T-helper 1 cell (primary cell): ENCODE measurements at places on chromosomes 5 and 9.

GRCh38 chr5:61701877-61702602, 370.0 kb downstream of the ZSWIM6 start:
- DNase-seq = no peak

GRCh38 chr5:160448886-160449285, 27.2 kb downstream of the PTTG1 start:
- no peak for DNase-seq

DNA sequence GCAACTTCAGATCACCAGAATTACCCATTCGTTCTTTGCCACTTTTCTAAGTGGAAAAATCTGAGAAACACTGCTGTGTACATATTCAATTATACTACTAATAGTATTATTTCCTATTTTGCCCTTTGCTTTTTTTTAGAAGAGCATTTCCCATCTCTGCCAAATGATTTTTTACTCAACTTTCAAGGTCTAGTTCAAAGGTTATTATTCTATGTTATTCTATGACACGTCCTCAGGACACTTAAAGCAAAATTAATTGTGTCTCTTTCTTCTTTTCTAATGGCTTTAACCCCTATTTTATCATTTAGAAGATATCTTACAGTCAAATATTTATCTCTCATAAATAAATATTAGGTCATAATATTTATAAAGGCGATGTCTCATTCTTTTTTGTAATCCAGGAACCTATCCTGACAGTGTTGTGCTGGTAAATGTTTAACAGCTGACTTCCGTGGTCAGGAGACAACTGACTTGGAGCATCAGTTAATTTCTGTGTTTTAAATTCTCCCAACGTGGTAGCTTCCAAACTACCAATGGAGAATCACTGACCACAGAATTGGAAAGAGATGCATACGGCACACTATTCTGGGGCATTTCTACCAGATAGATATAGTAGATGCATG, 375.2 kb downstream of the ARRDC3 start:
- no peak for DNase-seq

GRCh38 chr5:65061250-65061973, 292.7 kb downstream of the CWC27 start:
- no peak for DNase-seq

DNA sequence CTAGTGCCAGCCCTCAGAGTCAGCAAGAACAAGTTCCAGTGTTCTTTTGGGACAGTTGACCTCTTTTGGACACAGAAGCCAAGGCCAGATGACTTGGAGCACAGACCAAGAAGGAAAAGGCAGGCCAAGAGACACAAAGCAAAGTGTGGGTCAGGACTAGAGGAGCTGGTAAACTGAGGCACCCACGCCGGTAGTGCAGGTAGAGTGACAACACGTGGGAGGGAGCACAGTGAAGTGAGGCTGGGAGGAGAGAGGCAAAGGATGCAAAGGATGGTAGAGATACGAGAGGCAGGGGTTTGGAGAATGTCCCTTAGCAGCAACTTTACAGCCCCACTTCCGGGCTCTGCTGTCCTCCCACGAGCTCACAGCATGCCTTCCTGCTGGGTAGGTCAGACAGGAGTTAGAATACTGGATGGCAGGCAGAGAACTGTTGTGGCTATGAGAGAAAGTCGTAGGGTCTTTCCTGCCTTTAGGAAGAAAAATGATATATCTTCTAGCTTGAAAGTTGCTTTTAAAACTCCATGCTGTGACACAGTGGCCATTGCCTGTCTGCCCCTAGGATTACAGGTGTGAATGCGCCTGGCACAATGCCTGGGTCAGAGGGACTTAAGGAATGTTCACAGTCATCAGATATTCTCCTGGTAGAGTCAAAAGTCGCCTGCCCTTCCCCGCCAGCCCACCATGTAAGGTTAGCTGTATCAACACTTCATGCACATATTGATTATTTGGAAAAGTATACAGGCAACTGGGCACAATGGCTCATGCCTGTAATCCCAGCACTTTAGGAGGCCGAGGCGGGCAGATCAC, 97.9 kb downstream of the PDE8B start:
- no peak for DNase-seq

GRCh38 chr9:36189976-36190375, 745 bp upstream of the CLTA start:
- DNase-seq = no peak
